ENCODE measurements at places on chromosomes 4 and X. TPM values are rescaled to one million over a fixed set of nuclear protein-coding genes. Genes with fewer than 3 reads are reported as not detected.
A peak's percentile ranks its signal among the peaks of the same experiment; 100 is the strongest.

TLR1 gene
- total RNA-seq = not detected

LEF1 gene
- 19.3 TPM for total RNA-seq

CYBB gene
- total RNA-seq = 0.23 TPM

ZDHHC15 gene
- total RNA-seq = not detected

CT45A8 gene
- total RNA-seq = not detected

TCEAL1 gene
- 11.8 TPM for total RNA-seq

EVC2 gene
- total RNA-seq = not detected

GRCh38 chr4:116358633-116359222, 726.6 kb downstream of the TRAM1L1 start:
- no peak overlapping the region for H3K27ac ChIP-seq
- DNase-seq = peak; percentile 85
- no peaks in the 10 kb centered on the region for H3K4me1 ChIP-seq

Measured in Caco-2 (cell line).